ENCODE measurements at places on chromosomes 2 and 18.

- DNase-seq: no peak
Observed at GRCh38 chr2:65666156-65666725, 233.8 kb upstream of the SPRED2 start.

DNA sequence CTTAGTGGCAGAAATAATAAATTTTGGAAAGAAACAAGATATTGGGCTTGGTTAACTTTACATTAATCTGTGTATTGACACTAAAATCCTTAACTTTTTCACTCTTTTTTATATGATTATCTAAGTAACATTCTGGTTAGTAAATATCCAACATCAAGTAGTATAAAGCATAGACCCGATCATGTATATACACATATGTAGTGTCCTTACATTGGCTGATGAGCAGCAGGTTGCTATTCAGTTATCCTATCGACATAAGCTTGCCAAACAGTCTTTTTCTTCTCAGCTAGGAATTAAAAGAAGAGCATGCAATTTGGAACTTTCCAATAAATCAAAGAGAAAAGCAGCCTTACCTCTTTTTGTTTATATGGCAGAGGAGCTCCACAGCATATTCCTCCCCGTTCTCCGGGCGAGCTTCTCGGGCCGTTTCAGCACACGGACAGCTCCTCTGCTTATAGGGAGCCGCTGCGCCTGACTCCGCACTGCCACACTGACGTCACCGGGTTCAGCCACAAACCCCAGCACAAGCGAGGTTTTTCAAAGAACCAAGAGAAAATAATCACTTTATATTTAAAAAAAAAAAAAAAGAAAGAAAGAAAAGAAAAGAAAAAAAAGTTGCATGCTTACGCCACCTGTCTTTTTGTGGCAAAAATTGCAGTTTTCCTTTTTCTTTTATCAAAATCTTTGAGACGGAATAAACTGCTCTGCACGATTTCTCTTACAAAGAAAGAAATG, at the start of gene SCG2:
Gene SCG2, minus strand, starts transcription at position 430 of the 735 bp plus-strand sequence. CDS start 3,079 bp downstream, outside the sequence.
- DNase-seq: no peak

DNA sequence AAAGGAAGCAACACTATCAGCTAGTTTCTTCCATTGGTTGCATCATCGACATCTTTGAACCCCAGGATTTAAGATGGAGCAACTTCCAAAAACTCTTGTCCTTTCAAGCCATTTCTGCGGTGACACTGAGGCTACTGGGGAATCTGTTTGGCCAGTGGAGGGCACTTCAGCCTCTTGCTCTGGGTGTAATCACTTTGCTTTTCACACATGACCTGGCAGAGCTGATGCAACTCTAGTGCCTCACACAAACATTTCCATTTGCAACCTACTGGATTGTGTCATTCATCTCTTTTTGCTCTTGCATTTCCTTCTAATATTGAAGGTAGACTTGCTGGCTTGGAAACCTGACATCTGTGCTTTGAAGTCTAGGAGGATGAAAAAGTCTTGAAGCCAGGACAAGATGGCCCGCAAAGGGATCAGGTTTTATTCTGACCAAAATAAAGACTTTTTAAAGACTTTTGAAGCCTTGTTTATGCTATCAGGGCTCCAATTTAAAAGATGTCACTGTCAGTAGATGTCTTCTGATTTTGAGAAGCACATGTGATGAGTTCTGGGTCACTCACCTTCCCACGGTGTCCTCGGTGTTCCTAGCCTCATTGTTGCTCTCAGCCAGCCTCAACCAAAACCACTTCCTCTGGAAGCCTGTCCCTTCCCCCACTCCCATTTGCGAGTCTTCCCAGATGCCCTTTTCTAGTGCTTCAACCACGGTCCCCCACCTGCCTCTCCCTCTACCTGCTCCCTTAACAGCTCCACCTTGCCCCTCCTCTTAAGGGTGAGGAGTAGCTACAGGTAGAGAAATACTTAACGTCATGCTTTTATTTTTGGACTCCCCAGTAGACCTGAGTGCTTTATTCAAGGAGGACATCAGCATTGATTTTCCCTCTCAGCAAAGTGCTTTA, 69.7 kb upstream of the KCNE4 start:
- DNase-seq: no peak

GRCh38 chr2:200749631-200750322, 61.9 kb upstream of the BZW1 start:
- DNase-seq: no peak

GRCh38 chr18:55136258-55136657, 177.0 kb upstream of the CCDC68 start:
- no peak for DNase-seq

All from stimulated activated CD4-positive, alpha-beta T cell treated with anti-CD3 and anti-CD28 coated beads, Interleukin-1b, Interleukin-23, amount 100 ng/mL, for 24 hours (primary cell).